Ecto neural progenitor cell (in vitro differentiated cells): ENCODE measurements at places on chromosomes 11 and 22.

- DNase-seq: no peak
These were observed 14.5 kb downstream of the SEPTIN3 start for GRCh38 chr22:41983513-41984405.

- DNase-seq: no peak
These were observed 5.7 kb downstream of the CLTCL1 start for GRCh38 chr22:19285831-19286230.

GRCh38 chr11:65651589-65652510 lies 10.9 kb downstream of the RELA start:
- DNase-seq: no peak

DNA sequence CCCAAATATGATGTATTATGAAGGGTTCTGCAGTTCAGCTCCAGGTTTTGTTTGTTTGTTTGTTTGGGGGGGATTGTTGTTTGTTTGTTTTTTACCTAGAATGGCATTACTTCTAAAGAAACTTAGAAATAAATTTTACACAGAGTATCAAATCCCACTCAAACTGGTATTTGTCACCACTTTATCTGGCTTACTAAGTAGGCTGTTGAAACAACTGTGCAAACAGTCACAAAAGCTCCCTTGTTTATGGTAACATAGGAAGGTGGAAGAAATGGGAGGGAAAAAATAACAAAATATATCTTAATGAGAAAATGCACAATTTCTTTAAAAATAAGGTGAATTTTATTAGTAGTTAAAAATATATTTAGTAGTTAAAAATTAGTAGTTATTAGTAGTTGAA lies 108.3 kb upstream of the ANO5 start:
- DNase-seq: no peak

DNA sequence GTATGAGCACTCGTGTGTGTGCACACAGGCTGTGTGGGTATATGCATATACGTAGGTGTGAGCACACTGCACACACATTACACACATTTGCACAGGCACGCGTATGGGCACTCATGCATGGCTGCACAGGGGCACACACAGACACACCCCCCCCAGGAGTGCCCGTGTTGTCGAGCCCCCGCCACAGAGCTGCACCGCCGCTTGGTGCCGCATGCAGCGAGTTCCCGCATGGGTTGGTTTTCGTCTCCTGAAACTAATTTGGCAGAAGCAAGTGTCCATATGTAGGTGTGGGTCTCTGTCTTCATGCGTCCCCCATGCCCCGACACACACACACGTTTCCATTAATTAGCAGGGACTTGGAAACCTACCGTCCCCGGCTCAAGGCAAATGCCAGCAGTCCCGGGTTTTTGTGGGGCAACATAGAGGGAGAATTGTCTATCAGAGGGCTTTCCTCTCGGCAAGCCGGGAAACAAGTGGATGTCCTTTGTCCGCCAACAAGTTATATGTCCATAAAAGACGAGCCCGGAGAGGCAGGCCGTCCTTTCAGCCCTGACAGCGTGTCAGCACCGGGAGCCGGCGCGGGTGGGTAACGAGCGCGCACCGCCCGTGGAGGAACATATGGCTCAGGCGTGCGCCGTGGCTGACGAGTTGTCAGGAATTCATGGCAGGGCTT lies 1291.7 kb downstream of the BRD1 start:
- no peak for DNase-seq

- DNase-seq: no peak
These were observed 145.0 kb upstream of the GRK3 start for GRCh38 chr22:25419247-25420113.

DNA sequence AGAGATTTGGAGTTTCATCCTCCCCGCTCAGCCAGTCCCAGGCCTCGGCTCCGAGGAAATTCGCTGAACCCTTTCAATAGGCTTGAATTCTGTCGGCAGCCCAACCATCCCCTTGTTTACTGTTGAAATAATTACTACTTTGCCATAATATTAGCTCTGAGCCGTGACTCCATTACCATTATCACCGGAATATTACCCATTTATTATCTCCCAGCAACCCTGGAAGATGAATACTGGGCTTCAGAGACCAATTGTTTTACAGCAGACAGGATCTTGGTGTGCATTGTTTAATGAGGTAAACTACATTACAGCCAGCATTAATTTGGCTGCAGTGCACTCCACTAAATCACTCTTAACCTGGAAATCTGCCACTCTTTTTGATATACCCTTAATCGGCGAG lies 867.4 kb downstream of the NTM start:
- DNase-seq: no peak

GRCh38 chr11:131710511-131710910 lies 340.1 kb downstream of the NTM start:
- DNase-seq: no peak

DNA sequence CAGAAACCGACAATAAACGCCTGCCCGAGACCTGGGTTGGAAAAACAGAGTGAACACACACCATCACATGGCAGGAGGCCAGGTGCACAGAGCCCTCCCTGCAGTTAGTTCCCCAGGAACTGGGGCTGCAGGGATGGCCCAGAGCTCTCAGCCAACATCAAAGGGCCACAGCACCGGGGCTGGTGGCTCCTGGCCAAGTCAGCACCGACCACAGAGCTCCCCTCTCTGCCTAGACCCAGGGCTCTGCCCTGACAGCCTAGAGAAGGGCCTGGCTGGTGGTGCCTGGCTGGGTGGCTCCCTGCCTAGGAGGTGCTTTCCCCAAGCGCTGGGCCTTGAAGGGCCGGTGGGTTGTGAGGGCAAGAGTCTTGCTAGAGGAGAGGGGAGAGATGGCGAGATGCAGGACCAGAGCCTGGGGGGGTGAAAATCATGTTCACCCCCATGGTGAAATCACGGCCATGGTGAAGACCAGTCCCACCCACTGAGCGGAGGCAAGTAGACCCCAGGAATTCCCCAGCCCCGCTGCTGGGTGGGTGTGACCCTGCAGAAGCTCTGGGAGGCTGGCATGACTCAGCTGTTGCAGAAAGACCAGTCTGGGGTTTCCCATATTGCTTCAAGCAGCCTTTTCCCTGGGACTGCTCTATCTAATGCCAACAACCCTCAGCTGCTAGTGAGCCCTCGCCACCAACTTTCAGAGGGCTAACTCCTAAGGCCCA lies 7.2 kb upstream of the BID start:
- no peak for DNase-seq

- DNase-seq: no peak
These were observed 16.8 kb upstream of the MFRP start for GRCh38 chr11:119363081-119363850.

- DNase-seq: no peak
These were observed 124.6 kb upstream of the BLID start for GRCh38 chr11:122240638-122241037.

DNA sequence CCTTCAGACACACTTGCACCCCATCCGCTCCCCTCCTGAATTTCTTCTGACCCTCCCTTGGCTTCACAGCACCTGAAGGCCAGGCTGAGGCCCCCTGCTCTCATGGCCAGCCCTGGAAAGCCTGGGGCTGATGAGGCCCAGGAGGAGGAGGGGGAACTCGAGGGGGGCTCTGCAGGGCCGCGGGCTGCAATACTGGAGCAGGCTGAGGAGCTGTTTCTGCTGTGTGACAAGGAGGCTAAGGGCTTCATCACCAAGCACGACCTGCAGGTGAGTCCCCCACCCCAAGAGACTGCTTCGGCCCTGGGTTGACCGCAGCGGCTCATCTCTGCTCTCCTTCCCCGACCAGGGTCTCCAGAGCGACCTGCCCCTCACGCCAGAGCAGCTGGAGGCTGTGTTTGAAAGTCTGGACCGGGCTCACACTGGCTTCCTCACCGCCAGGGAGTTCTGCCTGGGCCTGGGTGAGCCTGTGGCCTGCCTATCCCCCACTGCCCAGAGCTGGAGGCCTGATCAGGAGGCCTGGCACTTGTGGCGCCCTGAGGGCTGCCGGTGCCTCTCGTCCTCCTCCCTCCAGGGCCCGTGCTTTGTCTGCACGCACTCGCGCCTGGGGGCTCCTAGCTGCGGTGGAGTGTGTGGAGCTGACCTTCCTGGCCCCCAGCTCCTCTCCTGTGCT lies 922 bp downstream of the CRACR2B start:
- no peak for DNase-seq

DNA sequence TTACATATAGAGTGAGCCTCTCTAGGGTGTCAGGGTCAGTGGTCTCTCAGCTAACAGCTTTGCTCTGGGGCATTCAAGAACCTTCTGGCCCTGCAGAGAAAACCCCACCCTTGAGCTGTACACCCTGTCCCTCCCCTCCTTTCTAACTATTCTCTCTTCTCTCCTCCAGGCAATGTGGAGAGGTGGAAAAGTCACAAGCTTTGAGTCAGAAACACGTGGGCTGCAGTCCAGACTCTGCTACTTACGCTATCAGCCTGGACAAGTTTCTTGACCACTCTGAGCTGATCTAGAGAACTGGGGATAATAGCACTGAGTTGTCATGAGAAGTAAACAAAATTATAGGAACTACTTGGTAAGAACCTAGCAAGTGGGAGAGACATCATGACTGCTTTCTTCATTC lies 10.7 kb upstream of the FAM83F start:
- DNase-seq: no peak
